Hindlimb muscle (tissue), 1 donor: ENCODE measurements at places on chromosomes 2 and 18.

DNA sequence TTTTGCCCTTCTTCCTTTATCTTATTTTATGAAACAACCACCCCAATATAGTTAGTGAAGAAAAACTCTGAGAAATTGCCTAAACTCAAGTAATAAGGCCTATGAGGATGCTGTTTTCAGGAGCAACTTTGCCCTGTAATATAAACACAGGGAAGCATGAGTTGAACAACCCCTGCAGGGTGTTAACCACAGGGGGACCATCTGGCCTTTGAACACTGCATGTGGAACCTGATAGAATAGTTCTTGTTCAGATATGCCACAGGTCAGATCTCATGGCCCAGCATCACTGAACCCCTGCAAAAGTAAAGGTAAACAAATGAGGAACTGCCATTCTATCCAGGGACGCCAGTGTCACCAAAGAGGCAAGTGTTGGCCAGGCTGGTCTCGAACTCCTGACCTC is 82.6 kb downstream of the MAPK4 start:
- DNase-seq: no peak

- no peak for DNase-seq
Measured at GRCh38 chr2:20403774-20404312, 43.0 kb upstream of the RHOB start.

DNA sequence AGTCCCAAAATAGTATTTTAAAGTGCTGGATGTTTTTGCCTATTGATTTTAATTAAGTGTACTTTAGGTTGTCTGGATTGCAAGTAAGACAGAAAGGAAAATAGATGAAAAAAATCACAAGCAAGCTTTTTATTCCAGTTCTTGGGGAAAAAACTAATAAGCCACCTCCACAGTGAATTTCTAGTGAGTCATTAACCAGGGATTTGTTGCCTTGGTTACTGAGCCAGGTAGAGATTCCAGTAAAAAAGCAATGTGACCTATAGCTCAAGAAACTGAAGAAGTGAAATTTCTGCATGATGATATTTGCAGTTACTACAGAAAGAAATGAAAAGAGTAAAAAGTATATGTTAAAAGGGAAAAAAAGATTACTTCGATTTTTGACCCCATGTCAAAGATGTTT is 160.6 kb downstream of the METTL4 start:
- no peak for DNase-seq

GRCh38 chr2:113791697-113792590 is 35.5 kb upstream of the SLC35F5 start:
- DNase-seq: no peak

DNA sequence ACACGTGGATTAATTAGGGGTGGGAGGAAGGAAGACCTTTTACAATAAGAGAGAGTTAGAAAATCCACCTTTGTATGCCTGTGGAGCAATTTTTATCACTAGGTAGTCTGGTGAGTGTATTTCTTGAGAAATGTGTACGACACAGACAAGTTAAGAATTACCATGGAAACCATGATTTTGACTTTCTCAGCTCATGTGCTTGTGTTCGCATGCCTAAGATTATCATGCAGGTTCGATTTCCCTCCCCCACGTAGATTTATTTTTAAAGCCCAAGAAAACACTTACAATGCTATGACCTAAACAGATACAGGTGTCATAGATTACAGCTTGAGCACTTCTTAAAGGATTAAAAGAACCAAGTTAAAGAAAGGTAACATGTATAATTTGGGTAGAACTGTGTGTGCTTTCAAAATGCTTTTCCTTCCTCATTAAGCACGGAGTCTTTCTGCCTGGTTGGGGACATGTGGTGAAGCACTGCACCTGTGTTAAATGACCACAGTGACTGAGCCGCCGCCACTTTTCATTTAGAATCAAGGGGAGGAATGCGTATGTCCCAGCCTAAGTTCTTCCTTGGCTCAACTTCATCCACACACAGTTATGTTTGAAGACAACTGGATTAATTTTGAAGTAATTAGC is 16.6 kb downstream of the SERTAD2 start:
- no peak for DNase-seq

- no peak for DNase-seq
Measured at GRCh38 chr2:236604575-236605344, 35.1 kb downstream of the ACKR3 start.

DNA sequence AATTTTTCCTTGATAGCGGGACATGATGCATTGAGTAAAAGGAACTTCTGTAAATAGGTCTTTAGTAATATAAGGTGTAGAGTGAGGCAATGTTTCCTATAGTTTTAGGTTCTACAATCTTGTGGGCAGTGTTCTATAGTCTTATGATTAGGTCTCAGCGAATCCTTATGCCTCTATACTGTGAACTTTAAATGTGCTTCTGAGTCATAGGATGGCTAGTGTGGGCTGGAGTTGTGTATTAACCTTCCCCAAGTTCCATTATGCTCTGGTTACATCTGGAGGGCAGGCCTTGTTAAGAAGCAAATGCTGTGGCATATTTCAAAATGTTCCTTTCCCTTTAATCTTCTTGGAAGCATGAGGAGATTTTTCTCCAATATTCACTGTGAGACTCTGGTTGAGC is 73.5 kb downstream of the ROCK2 start:
- DNase-seq: no peak

DNA sequence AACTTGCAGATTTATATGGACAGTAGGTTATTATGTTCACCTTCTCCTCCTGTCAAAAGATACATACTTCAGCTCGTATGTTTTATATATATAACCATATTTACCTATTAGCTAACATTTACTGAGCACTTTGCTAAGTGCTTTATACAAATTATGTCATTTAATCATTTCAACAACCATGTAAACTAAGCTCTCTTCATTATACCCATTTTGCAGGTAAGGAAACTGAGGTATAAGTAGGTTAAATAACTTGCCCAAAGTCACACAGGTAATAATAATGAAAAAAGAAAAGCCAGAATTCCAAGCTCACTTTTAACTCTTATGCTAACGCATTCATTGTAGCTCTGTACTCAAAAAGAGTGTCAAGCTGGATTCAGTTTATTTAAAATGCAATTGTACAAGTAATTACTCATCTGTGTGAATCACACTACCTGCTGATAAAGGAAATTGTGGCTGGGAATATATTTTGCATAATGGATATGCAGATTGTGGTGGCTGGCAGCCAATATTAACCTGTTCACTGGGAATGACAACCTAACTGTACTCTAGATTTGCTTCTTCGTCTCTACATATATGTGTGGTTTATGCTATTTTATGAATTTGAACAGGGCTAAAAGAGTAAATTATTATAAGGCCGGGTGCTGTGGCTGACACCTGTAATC is 20.6 kb downstream of the SLC16A14 start:
- no peak for DNase-seq

DNA sequence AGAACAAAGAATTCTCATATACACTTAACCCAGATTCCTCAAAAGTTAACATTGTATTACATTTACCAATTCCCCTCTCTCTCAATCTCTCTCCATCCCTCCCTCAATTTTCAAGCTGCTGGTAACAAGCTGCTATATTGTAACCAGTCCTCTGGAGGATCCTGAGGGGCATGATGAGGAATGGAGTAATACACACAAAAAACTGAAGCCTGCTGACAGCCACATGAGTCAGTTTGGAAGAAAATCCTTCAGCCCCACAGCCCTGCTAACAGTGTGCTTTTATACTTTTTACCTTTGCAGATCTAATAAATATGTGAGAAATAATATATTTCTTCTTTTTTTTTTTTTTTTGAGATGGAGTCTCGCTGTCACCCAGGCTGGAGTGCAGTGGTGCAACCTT is 165.7 kb upstream of the RAB12 start:
- DNase-seq: no peak

DNA sequence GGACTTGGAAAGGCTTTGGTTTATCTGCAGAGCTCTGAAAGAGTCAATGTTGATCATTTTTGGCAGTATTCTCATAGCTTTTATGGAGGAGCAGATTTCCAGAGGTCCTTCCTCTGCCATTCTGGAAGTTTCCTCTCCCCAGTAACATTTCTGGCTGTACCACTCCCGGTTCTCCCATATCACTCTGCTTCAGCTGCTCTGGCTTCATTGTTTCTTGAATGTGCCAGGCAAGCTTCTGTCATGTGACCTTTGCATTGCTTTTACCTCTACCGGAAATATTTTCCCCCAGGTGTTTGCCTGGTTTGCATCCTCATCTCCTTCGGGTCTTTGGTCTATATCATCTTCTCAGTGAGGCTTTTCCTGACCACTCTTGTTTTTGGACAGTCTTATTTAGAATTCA is 12.4 kb downstream of the PCYOX1 start:
- no peak for DNase-seq

DNA sequence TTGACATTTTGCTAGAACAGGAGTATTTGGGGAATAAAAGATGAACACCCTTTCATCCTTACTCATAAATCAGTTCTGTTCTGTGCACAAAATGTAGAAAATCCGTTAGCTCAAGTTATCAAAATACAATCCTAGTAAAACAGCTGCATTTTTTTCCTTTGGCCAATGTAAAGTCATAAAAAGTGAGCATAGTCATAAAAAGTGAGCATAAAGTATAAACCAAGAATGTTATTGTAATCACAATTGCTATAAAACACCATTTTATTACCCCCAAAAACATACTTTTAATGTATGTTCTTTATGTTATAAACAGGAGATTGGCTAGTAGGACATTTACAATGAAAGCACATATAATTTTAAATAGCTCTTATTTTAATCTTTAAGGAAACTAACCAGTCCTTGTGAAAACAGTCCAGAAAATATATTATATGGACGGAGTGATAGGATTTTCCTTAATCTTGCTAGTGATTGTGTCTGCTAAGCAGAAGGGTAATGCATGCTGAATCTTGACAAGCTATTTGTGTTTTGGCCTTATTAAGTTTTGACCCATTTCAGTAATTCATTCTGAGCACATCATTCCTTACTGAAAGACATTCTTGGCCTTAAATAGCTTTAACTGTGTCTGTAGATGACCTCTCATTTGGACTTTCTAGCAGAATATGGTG is 891.8 kb downstream of the DSC3 start:
- no peak for DNase-seq

DNA sequence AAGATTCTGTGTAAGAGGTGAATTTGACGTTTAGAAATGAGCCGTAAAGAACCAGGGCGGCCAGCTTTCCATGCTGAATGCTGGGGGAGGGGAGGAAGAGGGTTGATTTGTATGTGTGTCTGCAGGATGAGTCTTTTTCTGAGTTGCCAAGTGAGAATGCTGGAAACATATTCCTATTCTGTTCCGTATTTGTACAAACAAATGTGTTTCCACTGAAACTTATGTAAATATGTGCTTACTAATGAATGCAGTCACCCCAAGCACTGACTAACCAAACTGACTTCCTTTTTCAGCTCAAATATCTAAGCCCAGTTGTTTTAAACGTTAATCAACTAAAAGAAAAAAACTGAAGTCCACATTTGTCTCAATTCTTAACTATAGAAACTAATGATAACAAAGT is 74.9 kb upstream of the APCDD1 start:
- DNase-seq: no peak

DNA sequence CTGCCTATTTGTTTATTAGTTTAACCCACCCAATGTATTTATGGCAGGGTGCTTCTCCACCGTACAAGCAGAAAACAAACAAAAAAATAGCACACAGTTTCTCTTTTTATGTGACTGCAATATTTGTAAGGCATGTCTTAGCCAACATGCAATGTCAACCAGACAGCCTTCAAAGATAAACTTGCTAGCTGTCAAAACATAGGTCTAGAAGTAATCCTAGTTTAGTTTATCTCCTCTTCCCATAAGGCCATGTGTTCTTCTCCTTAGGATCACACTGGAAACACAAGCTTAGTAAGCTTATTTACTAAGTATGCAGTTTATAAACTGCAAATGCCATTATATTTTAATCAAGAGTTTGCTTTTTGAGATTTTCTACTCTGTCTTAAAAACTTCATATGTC is 75.6 kb downstream of the LDAH start:
- no peak for DNase-seq

DNA sequence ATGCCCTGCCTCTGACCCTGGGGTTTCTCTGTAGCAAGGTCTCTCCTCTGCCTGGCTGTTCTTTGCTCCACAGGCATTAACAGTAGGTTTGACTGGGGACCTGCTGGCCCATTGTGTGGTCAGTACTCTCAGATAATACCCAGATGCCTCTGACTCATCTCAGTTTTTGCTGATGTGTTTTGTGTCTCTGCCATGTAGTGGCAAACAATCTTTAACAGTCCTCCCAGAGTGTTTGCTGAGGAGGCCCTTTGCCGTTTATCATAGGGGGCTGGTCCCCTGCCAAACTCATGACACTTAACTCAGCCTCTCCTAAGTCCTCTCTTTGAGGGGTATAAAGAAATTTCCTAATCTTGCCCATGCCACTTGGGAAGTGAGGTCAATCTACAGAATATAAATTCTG is 793.7 kb upstream of the FANCL start:
- no peak for DNase-seq

GRCh38 chr2:225937625-225938187 is 538.2 kb downstream of the NYAP2 start:
- DNase-seq: no peak

DNA sequence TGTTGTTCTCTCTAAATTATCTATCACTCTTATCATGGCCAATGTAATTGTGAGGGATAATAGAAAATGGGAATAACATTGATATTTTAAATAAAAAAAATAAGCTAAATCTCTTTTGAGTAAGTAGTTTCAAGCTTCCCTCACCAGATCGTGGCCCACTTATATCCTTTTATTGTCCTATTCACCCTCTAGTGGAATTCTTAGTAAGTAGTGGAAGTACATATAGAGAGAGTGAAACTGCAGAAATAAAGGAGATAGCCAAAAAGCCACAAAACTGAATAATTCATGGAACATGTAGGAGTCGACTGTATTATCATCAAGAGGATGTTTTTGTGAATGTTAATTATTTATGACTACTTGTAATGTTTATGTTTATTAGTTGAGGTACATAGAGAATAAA is 66.1 kb upstream of the DTNA start:
- no peak for DNase-seq

DNA sequence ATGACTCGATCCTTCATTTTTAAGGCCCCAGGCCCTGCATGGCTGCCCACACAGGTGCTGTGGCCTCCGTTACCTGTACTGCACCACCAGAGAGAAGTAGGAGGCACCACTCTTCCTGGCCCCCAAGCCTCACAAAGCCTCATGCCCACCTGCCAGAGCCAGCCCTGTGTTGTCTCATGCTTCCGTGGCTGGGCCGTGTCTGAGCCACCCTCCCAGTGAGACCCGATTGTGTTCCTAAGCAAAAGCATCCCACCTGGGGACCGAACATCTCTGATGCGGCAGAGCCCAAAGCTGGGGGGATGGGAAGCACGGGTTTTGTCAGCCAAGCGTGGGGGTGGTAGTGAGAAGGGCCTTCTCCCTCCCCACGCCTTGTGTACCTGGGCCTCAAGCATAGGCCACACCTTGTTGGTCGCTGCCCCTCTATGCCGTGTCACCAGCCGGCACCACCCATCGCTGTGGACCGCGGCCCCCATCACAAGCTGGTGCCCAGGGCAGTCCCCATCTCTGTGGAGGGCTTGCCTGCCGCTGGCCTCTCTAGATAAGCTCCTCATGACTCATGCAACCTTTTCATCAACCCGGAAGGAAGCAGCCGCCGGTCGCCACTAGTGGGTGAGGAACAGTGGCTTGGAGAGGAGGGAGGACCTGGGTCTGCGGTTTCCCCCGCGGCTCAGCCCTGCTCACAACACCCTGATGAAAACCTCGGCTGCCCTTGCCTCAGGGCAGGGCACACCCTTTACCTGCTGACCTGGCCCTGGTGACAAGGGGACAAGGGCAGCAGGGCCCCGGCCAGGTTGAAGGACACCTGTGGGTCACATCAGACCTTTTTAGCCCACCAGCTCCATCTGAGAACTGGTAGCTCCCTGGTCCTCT is 2.7 kb upstream of the RNPEPL1 start:
- no peak for DNase-seq
